ENCODE measurements at places on chromosomes 11 and 22.

GRCh38 chr22:36644333-36644757 is 59.2 kb downstream of the CACNG2 start:
- no peak overlapping the region for H3K4me3 ChIP-seq
- no peaks in the 10 kb centered on the region for H3K27me3 ChIP-seq
- H3K36me3 ChIP-seq, result no peaks in the 10 kb centered on the region
- peak; percentile 66 for DNase-seq

GRCh38 chr22:33405194-33405593 is 347.0 kb upstream of the SYN3 start:
- H3K36me3 ChIP-seq, result no peaks in the 10 kb centered on the region
- H3K4me1 ChIP-seq, result no peaks in the 10 kb centered on the region
- H3K4me3 ChIP-seq, result no peak overlapping the region
- no peak for DNase-seq
- no peak overlapping the region for H3K27ac ChIP-seq

DNA sequence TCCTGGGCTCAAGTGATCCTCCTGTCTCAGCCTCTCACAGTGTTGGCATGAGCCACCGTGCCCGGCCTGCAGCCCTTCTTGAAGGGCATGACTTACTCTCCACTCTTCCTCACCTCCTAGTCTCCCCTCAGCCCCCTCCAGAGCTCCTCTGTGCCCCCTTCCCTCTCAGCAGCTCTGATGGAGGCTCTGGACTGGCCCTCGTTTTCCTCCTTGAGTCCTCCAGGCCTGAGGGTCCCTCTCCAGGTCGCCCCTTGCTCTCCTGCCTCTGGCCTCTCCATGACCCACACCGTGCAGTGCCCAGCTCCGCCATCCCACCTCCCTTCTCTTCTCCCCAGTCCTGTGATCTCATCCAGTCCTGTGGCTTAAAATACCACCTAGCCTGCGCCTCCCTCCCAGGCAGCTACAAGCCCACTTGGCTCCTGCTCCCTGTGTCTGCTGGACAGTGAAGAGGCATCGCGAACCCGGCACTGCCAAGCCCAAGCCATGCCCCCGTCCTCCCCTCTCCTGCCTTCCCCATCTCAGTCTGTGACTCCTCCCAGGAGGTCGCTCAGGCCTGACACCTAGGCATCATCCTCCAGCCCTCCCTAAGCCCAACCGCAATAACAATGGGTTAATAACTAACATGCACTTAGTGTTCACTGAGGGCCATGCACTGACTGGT is 11.9 kb downstream of the KCNJ4 start:
- H3K36me3 ChIP-seq, result no peaks in the 10 kb centered on the region
- peaks cover 2% of the 10 kb centered on the region for H3K27me3 ChIP-seq
- no peak for DNase-seq
- no peak overlapping the region for H3K4me3 ChIP-seq
- H3K27ac ChIP-seq, result no peak overlapping the region
- H3K4me1 ChIP-seq, result no peaks in the 10 kb centered on the region

GRCh38 chr11:41665441-41666360 is 206.2 kb upstream of the LRRC4C start:
- H3K4me3 ChIP-seq, result no peak overlapping the region
- H3K4me1 ChIP-seq, result no peaks in the 10 kb centered on the region
- no peaks in the 10 kb centered on the region for H3K27me3 ChIP-seq
- H3K27ac ChIP-seq, result no peak overlapping the region
- no peaks in the 10 kb centered on the region for H3K36me3 ChIP-seq
- DNase-seq, result peak; percentile 12

- H3K27ac ChIP-seq, result no peak overlapping the region
- H3K4me3 ChIP-seq, result no peak overlapping the region
- no peaks in the 10 kb centered on the region for H3K27me3 ChIP-seq
- DNase-seq, result peak; percentile 91
- H3K4me1 ChIP-seq, result no peaks in the 10 kb centered on the region
These were observed 2.0 kb downstream of the MRGPRF start for GRCh38 chr11:69010964-69011623.

- no peak overlapping the region for H3K27ac ChIP-seq
- no peak overlapping the region for H3K4me3 ChIP-seq
- DNase-seq, result no peak
These were observed 337.2 kb upstream of the DDI1 start for GRCh38 chr11:103699216-103699615.

GRCh38 chr22:50010676-50011446 is 1.7 kb downstream of the IL17REL start:
- peaks cover under 1% of the 10 kb centered on the region for H3K4me1 ChIP-seq
- peaks cover 15% of the 10 kb centered on the region for H3K27me3 ChIP-seq
- no peak for DNase-seq
- no peaks in the 10 kb centered on the region for H3K36me3 ChIP-seq

GRCh38 chr11:723120-723883 is 17.3 kb downstream of the EPS8L2 start:
- peak; percentile 70 for DNase-seq
- no peak overlapping the region for H3K4me3 ChIP-seq
- no peak overlapping the region for H3K27ac ChIP-seq

DNA sequence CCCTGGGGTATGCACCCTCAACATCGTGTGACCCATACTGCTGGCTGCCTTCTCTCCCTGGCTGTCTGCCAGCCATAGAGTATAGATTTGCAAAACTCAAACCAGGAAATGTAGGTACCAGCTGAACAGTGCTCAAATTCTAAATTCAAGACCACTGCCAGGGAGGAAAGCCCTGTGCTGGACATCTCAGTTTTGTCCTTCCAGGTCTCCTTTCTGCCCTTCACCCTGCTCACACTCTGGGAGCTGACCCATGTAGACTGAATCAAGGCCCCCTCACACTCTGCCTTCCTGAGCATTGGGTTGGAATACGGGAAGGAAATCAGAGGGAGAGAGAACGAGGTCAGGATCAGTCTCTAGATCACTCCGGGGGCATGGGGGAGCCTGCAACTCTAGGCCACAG is 12.4 kb upstream of the DRD2 start:
- no peaks in the 10 kb centered on the region for H3K4me1 ChIP-seq
- DNase-seq, result no peak
- no peak overlapping the region for H3K4me3 ChIP-seq
- H3K27me3 ChIP-seq, result no peaks in the 10 kb centered on the region

GRCh38 chr11:334264-334994 is 13.8 kb upstream of the IFITM3 start:
- peak; percentile 75 for DNase-seq
- no peaks in the 10 kb centered on the region for H3K36me3 ChIP-seq
- H3K4me3 ChIP-seq, result no peak overlapping the region
- H3K27ac ChIP-seq, result peak overlapping the region; percentile 27
- no peaks in the 10 kb centered on the region for H3K27me3 ChIP-seq
- H3K4me1 ChIP-seq, result peaks cover 7% of the 10 kb centered on the region

GRCh38 chr11:15935373-15935772 is 421.0 kb downstream of the SOX6 start:
- no peak for DNase-seq
- no peaks in the 10 kb centered on the region for H3K27me3 ChIP-seq
- H3K27ac ChIP-seq, result no peak overlapping the region
- no peaks in the 10 kb centered on the region for H3K36me3 ChIP-seq

DNA sequence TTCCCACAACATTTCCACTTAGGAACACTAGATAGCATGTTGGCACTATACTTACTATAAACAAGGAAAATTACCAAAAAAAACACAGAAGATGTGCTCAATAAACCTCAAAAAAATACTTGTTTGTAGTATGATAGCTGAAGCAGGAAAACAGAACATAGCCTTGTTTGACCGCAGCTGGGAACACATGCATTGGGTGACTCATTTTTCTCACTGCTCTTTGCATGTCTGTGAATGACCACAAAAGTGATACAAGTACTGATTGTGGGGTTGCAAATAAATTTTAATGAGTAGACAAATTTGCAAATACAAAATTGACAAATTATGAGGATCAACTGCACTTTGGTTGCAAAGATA is 22.8 kb upstream of the GUCY1A2 start:
- H3K4me1 ChIP-seq, result no peaks in the 10 kb centered on the region
- no peak overlapping the region for H3K27ac ChIP-seq
- H3K4me3 ChIP-seq, result no peak overlapping the region
- H3K36me3 ChIP-seq, result no peaks in the 10 kb centered on the region
- no peaks in the 10 kb centered on the region for H3K27me3 ChIP-seq

DNA sequence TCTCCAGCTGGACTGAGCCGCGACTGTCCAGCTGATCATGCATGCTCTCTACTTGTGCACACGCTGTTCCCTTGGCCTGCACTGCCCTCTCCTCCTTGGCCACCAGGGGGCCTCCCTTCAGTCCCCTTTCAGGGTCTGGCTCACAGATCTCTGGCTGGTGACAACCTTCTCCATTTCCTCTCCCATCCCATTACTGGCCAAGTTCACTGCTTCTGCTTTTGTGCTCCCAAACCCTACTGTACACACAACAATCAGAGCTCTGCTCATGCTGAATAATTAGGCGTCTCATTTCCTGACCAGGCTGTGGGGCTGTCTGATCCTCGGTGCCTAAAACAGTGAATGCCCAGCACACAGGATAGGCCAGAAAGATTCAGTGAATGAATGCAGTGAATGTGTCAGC is 224.0 kb upstream of the NARS2 start:
- no peaks in the 10 kb centered on the region for H3K27me3 ChIP-seq
- no peak overlapping the region for H3K4me3 ChIP-seq
- no peaks in the 10 kb centered on the region for H3K36me3 ChIP-seq
- H3K27ac ChIP-seq, result no peak overlapping the region
- no peaks in the 10 kb centered on the region for H3K4me1 ChIP-seq

- no peaks in the 10 kb centered on the region for H3K36me3 ChIP-seq
- no peak overlapping the region for H3K27ac ChIP-seq
- no peak overlapping the region for H3K4me3 ChIP-seq
- H3K27me3 ChIP-seq, result no peaks in the 10 kb centered on the region
- no peak for DNase-seq
These were observed 106.0 kb downstream of the APIP start for GRCh38 chr11:34810107-34810562.

- H3K4me3 ChIP-seq, result peak overlapping the region; percentile 60
- H3K27me3 ChIP-seq, result no peaks in the 10 kb centered on the region
- H3K27ac ChIP-seq, result no peak overlapping the region
- peak; percentile 99 for DNase-seq
- peaks cover 4% of the 10 kb centered on the region for H3K4me1 ChIP-seq
These were observed 750 bp upstream of the LARGE1 start for GRCh38 chr22:33920927-33921524.

DNA sequence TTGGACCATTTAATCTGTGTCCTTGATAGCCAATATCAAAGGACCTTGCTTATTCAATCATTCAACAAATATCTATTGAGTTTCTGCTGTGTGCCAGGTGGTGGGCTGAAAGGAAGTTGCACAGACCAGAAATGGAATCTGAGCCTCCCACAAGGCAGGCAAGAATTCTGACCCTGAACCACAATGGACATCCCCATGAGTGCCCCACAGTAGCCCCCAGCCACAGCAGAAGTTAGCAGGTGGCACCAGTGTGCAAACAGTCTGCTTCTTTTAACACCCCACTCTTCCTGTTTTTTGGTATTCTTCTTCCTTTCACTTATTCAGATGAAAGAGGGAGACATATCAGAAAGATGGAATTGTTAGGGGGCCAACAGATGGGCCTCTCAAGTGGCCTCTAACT is 12.2 kb upstream of the SERPING1 start:
- H3K4me3 ChIP-seq, result no peak overlapping the region
- no peak overlapping the region for H3K27ac ChIP-seq
- no peaks in the 10 kb centered on the region for H3K36me3 ChIP-seq

DNA sequence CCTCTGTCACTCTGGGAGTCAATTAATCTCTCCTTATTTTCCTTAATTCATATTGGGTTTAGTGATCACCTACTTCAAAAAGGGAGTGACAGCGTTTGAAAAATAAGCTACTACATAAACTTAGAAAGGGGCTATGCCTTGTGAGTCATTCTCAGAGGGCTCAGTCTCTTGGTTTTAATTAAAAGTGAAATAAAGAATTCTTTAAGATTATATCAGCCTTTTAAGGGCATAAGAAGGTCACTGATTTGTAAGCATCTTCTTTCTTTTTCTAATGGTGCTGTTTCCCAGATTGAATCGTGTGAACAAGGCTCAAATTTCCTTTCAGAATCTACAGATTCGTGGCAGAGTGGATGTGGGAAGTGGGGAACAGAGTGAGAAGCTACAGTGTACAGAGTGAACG is 636.2 kb upstream of the CCDC90B start:
- DNase-seq, result no peak
- no peak overlapping the region for H3K27ac ChIP-seq
- H3K36me3 ChIP-seq, result no peaks in the 10 kb centered on the region
- H3K27me3 ChIP-seq, result no peaks in the 10 kb centered on the region
- H3K4me1 ChIP-seq, result no peaks in the 10 kb centered on the region

- DNase-seq, result no peak
- H3K36me3 ChIP-seq, result no peaks in the 10 kb centered on the region
- no peak overlapping the region for H3K27ac ChIP-seq
- H3K4me1 ChIP-seq, result no peaks in the 10 kb centered on the region
- H3K4me3 ChIP-seq, result no peak overlapping the region
- H3K27me3 ChIP-seq, result no peaks in the 10 kb centered on the region
These were observed 20.6 kb downstream of the PIWIL3 start for GRCh38 chr22:24753914-24754313.

GRCh38 chr11:65134240-65134951 is at the start of gene SYVN1:
TSS of gene SYVN1 (minus strand) at chr11:65134519. CDS start at chr11:65133601, 918 bp downstream.
- H3K4me1 ChIP-seq, result peaks cover 20% of the 10 kb centered on the region
- H3K27ac ChIP-seq, result peak within 1 kb of the TSS; percentile 99
- H3K36me3 ChIP-seq, result peaks cover 10% of the 10 kb centered on the region
- H3K4me3 ChIP-seq, result peak within 1 kb of the TSS; percentile 90
- DNase-seq, result peak; percentile 97

- peak; percentile 12 for DNase-seq
- H3K27me3 ChIP-seq, result no peaks in the 10 kb centered on the region
- no peaks in the 10 kb centered on the region for H3K36me3 ChIP-seq
- H3K4me1 ChIP-seq, result no peaks in the 10 kb centered on the region
These were observed 37.0 kb downstream of the TRIOBP start for GRCh38 chr22:37733625-37734401.

Data from small intestine (tissue), 16 donors.